ENCODE measurements at places on chromosomes 5 and 9.

GRCh38 chr9:93097511-93098201 lies 1.6 kb downstream of the CARD19 start:
- DNase-seq = no peak

DNA sequence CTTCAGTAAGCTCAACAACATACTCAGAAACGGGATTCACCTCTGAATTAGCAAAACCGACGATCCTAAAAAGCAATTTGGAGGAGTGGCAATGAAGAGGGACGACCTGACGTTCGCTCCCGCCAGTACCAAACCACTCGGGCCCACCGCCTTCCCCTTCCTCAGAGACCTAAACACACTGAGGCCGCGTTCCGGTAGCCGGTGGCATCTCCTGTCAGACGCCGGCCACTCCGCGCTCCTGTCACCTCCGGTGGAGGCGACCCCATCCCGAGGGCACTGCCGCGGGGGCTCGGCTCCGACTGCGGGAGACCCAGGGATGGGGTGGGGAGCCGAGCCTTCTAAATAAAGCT lies 617 bp downstream of the PPP6C start:
- DNase-seq = no peak

- no peak for DNase-seq
Observed at GRCh38 chr5:172633403-172633970, 7.6 kb upstream of the NEURL1B start.

DNA sequence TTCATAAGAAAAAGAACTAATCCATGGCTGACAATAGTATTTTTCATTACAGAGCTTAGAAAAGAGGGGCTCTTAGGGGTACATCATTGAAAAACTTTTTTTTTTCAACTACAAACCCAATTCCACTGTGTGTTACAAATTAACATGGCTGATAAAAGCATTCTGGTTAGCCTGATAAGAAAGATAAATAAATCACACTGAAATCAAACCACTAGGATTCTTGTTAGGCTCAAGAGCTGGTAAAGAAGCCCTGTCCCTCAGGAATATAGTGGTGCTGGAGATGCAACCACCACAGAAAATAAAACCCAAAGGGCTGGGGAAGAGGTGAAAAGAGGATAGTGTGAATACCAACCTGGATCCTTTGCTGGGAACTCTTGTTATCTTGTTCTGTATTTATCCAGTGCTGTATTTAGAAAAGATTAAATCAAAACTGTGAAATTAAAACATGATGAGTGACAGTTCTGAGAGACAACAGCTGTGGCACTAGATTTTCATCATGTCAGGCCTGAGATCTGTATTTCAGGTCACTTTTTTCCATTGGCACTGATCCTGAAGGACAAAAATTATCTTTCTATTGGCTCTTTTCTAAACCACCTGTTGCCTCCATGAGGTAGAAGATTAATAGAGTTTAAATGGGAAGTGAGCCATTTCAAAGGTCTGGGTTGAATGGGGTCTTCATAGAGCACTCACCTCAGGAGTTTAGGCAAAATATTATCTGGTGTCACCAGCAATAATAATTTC lies 118.6 kb downstream of the ARRDC3 start:
- DNase-seq = no peak

GRCh38 chr9:36961051-36961450 lies 73.0 kb downstream of the PAX5 start:
- no peak for DNase-seq

DNA sequence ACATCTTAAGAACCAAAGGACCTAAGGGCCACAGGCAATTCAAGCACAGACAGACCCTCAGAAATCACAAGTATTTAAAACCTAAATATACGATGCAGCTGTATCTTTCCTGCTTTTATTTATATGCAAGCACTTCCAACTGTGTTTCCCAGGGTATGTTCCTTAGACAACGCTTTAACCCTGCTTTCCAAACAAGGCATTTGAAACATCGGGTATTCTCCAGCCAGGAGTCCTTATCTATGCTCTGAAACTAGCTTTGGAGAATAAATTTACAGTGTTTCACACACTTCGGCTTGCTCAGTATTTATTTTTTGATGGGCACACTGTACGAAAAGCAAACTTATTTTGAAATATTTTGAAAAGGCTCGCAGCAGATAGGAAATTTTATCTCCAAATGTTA lies 13.5 kb downstream of the NR6A1 start:
- no peak for DNase-seq

GRCh38 chr5:56959326-56959725 lies 7.4 kb upstream of the MIER3 start:
- no peak for DNase-seq

DNA sequence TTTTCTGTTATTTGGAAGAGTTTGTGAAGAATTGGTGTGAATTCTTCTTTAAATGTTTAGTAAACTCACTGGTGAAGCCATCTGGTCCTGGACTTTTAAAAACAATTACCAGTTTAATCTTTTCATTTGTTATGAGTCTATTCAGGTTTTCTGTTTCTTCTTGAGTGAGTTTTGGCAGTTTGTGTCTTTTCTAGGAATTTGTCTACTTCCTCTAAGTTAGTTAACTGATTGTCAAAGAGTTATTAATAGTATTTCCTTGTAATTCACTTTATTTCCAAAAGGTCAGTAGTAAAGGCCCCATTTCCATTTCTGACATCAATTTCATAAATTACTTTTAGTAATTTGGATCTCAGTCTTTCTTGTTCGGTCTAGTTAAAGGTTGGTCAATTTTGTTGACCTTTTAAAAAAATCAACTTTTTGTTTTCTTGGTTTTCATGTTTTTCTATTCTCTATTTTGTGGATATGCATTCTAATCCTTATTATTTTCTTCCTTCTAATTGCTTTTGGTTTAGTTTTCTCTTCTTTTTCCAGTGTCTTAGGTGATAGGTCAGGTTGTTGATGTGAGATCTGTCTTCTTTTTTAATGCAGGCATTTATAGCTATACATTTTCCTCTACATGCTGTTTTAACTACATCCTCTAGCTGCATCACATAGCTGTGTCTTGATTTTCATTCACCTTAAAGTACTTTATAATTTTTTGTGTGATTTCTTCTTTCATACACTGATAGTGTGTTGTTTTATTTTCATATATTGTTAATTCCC lies 7.3 kb upstream of the SMIM3 start:
- DNase-seq = no peak

DNA sequence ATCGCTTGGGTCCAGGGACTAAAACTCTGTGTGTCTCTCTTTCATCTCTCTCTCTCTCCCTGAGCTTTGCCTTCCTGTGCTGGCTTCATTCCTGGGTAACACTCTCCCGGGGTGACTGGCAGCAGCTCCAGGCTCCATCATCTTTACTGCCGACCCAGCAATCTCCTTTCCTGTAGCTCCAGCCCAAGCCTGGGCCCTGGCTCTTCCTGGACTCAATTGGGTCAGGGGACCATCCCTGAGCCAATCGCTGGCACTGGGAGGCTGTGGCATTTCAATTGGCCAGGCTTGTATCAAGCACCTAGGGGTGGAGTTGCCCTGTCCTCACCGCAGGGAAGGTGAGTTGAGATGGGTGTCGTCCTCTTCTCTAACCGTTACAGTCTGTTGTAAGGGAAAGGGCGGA lies 31.9 kb downstream of the FAM240B start:
- DNase-seq = no peak

DNA sequence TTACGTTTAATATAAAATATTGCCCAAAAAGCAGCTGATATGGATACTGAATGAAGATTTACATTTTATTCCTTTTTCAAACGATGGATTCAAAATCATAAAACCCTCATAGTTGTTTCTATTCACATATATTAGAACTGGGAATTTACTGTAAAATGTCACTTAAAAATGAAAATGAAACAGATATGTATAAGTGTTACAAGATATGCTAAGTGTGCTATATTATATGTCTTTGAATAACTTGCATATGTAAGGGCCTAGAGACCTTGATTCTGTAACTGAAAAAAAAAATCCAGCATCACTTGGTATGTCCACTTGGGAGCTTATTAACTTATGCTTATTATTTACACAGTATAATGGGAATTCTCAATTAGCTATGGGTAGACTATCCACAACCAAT lies 43.2 kb downstream of the RFX3 start:
- DNase-seq = no peak

- DNase-seq = peak; percentile 22
Observed at GRCh38 chr9:133758228-133758627, 20.1 kb upstream of the SARDH start.

- no peak for DNase-seq
Observed at GRCh38 chr5:134003817-134004625, 754 bp downstream of the VDAC1 start.

DNA sequence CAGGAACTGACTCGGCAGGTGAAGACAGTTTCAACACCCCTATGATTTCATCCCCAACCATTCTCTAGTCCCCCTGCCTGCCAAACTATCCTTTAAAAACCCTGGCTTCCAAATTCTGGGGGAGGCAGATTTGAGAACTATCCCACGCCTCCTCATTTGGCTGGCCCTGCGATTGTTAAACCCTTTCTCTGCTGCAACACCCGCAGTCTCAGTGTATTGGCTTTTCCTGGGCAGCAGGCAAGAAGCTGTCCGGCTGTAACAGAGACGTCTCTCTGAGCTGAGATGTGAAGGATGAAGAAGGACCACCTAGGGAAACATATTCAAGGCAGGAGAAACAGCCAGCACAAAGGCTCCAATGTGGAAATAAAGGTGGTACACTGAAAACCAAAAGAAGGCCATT lies 6.6 kb downstream of the ST6GALNAC6 start:
- DNase-seq = no peak

GRCh38 chr9:6239048-6239461 lies 23.4 kb downstream of the IL33 start:
- DNase-seq = no peak

DNA sequence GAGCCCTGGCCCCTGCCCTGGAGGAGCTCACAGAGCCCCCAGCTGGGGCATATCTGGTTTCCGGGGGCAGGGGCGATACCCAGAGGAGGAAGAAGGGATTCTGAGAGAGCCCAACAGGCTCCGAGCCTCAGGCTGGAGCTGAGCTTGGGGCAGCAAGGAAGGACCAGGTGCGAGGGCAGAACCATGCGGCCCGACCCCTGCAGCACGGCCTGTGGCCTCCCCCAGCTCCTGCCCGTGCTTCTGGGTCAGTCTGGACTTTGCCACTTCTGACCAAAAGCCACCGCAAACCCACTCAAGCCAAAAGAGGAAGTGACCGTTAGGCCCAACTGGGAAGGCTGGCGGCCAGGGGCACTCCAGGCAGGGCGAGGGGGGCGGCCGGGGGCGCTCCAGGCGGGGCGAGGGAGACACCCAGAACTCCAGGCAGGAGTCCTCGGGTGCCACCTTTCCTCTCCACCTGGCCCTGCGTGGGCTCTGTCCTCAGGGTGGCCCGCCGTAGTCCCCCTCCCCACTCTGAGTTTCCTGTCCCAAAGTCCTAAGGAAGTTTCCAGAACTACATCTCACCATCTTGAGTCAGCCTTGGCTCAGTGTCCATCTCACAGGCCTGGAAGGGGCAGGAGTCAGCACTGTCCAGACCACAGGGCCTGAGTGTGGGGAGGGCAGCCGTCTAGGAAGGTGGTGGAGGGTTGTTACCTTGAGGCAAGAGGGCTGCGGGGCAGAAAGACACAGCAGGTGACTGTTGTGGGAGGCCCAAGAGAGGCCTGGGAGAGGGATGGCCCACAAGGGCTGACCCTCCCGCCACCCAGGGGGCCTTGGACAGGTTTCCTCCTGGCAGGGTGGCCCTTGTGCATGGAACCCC lies 946 bp upstream of the LTC4S start:
- peak; percentile 61 for DNase-seq

- DNase-seq = peak; percentile 81
Observed at GRCh38 chr5:175837171-175837699, 34.1 kb upstream of the CPLX2 start.

DNA sequence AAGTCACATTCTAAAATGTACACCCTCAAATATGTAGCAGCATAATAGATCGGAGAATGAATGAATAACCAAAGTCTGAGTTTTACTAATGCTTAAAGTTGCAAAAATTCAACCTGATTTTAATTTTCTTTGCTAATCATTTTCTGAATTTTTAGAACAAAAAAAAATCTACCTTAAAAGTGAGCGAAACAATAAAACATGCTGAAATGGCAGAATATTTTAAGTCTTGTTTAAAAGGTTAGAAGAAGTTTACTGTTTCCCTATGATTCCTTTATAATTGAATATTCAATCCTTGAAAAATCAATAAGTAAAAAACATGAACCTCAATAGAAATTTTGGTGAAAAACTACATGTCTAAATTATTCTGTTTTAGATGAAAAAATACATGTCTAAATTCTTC lies 27.1 kb upstream of the ZNF462 start:
- no peak for DNase-seq

- DNase-seq = peak; percentile 95
Observed at GRCh38 chr5:1883120-1883924, 597 bp upstream of the IRX4 start.

- DNase-seq = peak; percentile 81
Observed at GRCh38 chr9:137243626-137244485, 2.8 kb downstream of the TUBB4B start.

- no peak for DNase-seq
Observed at GRCh38 chr5:95682891-95683290, at the start of gene SPATA9. TSS of gene SPATA9 (minus strand) at chr5:95682991. CDS start at chr5:95682854, 137 bp downstream.

- DNase-seq = no peak
Observed at GRCh38 chr5:104080646-104081175, 518.1 kb upstream of the NUDT12 start.

DNA sequence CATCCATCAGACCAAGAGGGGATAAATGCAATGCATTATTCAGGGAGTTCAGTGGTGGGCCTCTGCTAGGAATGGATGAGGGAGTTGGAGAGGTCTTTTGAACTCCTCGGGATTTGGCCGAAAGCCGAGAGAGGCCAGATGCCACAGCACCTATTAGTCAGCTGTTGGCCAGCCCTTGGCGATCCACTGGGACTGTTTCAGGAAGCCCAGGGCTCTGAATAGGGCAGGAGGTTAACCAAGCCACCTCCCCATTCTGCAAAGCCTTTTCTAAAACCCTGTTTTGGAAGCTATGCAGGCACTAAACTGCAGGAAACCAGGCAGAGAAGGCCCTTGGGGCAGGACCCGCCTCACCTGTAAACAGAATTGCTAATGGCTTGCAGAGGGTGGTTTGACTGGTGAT lies 37.8 kb downstream of the ASTN2 start:
- no peak for DNase-seq

DNA sequence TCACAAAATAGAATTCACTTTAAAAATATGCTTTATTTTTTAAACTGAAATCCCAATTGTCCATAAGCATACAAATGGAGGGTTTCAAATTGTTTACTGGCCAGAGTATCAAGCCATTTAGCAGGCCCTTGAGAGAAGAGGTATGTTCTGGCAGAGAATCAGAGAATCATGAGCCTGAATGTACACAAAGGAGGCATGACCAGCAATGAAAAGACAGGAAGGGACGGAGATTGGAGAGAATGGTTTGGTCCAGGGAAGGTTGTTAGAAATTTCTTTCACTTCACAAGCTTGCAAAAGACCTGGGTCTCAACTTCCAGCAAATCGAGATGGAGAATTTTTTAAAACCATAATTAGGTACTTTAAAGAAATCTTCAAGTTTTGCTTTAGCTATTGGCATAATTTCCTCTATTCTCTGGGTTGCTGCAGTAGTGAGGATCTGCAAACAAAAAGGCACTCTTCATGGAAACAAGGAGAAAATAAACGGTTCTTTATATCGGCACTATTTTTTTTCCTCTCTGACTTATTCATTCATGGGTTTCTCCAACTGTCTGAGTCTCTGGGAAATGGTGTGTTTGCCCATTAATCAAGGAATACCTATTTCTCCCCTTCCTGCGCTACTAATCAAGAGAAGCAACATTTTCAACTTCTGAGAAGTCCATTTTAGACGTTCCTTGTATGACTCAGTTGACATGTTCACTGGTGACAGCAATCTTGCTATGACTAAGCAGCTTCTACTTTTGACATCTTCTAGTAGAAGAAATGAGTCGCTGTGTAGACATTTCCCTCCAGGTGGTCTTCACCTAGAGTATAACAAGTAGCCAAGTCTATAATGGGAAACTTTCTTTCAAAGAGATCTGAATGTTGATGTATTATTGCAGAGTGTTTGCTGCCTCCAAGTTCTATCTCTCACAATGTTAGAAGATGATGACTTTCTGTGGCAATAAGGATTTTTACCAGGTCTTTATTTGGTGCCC lies 23.1 kb upstream of the ERCC6L2 start:
- no peak for DNase-seq

Measured in H7 (cell line).